ENCODE measurements at places on chromosomes 12 and 14.

DNA sequence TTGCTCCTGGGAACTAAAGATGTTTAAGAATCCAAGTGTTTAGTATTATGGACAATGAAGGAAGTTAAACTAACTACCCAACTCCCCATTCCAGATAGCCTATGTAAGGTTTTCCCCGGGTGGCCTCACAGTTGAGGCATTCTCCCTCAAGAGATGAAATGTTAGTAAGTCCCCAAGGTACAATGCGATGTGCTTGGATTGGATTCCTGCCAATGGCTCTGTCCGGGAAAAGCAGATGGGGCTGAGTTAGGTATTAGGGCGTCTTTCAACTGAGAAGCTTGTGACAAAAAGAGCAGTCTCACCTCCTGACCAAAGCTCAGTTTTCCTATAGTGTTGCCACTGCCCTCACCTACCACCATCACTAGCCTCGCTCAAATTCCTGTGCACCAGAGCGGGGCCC, 64.8 kb upstream of the E2F7 start:
- no peak for DNase-seq

DNA sequence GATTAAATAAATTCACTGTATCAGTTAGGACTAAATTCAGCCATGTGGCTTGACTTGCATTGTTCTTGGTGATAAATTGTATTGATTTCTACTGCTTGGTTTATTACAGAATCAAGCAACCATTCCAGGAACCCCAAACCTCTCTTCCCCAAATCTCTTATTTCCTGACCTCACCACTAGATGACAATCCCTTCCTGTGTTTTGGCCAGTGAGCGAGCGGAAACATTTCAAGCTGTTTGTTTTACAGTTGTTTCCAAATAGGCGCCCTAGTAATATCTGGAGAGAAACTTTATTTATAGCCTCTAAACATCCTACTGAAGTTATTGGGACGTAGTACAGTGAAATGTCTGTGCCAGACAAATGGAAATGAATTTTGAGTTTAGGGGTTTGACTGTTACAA, 161.1 kb downstream of the SNAPC1 start:
- DNase-seq: no peak

DNA sequence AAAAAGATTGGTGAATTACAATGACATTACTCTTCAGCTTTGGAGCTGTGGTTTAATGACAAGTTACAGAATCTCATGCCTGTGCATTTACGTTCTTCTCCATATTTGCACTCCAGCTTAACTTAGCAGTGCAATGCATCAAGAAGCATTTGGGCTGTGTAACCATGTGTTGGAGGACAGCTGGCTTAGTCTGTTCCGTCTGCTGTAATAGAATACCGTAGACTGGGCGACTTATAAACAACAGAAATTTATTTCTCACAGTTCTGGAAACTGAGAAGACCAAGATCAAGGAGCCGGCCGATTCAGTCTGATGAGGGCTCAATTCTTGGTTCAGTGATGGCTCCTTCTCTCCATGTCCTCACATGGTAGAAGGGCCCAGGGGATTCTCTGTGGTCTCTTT, 943.5 kb downstream of the BCL11B start:
- DNase-seq: no peak

DNA sequence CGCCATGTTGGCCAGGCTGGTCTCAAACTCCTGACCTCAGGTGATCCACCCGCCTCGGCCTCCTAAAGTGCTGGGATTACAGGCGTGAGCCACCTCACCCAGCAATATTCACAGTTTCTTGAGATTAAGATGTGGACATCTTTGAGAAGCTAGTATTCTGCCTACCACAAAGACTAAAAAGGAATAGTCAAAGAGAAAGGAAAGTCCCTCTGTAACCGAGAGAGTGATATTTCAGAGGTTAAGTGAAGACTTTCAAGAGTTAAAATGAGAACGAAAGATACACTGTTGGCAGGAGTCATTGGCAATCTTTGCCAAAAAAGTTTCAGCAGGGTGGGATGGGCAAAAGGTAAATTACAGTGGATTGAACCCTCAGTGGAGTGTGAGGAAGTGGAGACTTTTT, 15.6 kb downstream of the DGKA start:
- no peak for DNase-seq

DNA sequence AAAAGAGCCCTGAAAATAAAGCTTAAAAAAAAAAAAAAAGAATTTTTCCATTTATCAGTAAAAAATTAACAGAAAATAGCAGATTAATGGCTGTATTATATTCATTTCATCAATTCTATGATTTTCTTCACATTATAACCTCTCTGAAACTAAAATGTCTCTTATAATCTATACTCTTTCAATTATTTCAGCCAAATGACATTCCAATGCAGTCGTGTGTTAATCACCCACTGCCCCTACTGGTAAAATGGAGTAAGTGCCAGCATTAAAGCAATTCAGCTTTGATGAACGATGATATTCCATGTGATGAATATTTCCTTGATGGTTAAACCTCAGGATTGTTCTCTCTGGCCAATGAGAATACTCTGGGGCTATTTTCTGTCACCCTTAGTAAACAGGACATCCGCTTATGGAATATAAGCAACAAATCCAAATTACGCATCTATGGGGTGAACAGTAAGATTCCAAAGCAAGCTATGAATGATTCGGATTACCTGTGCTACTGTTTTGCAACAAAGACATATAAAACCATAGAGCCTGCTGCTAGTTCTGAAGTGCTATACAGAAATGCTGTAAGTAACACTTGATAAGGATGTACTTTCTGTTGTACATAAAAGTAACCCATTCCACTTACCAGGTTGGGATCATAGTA, 20.3 kb upstream of the SYCP3 start:
- peak; percentile 64 for DNase-seq

GRCh38 chr12:21894792-21895595, 46.2 kb downstream of the ABCC9 start:
- DNase-seq: no peak

DNA sequence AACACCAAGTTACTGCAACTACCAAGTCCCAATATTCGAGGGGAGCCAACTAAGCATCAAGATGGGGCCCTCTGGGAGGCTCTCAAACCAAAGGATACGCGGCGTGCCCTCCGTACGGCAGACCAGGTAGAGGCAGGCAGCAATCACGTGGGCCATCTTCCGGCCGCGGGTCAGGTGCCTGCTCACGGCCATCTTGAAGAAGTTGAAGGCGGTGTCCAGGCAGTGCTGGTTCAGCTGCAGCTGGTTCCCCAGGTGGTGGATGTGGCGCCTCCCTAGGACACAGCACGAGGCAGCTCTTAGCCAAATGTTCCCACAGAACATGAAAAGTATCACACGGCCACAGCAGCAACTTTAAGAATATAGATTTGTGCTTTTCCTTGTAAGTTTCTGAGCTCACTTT, 24.3 kb downstream of the BTBD6 start:
- no peak for DNase-seq

DNA sequence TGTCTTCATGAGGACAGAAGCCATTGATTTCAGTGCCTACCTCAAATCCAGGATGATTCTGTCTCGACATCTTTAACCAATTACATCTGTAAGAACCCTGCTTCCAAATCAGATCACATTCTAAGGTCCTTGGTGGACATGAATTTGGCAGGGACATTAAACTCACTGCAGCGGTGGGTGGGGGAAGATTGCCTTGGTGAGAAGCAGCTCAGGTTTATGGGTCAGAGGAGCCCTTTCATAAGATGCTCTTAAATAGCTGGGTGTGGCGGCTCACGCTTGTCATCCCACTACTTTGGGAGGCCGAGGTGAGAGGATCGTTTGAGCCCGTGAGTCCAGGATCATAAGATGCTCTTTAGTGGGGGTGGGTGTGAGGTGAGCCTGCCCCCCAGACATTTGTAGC, 42.9 kb downstream of the ELK3 start:
- no peak for DNase-seq

GRCh38 chr12:119870457-119870856, 6.7 kb downstream of the CIT start:
- peak; percentile 54 for DNase-seq

GRCh38 chr12:5593086-5593485, 161.2 kb downstream of the NTF3 start:
- no peak for DNase-seq

- DNase-seq: no peak
These were observed 6.1 kb downstream of the NT5DC3 start for GRCh38 chr12:103834942-103835341.

GRCh38 chr12:57518920-57519795, 1.2 kb downstream of the DDIT3 start:
- DNase-seq: peak; percentile 51

- DNase-seq: peak; percentile 61
These were observed 72.9 kb downstream of the TRAFD1 start for GRCh38 chr12:112198120-112198733.

GRCh38 chr12:41888285-41888684, 256.4 kb downstream of the GXYLT1 start:
- no peak for DNase-seq

DNA sequence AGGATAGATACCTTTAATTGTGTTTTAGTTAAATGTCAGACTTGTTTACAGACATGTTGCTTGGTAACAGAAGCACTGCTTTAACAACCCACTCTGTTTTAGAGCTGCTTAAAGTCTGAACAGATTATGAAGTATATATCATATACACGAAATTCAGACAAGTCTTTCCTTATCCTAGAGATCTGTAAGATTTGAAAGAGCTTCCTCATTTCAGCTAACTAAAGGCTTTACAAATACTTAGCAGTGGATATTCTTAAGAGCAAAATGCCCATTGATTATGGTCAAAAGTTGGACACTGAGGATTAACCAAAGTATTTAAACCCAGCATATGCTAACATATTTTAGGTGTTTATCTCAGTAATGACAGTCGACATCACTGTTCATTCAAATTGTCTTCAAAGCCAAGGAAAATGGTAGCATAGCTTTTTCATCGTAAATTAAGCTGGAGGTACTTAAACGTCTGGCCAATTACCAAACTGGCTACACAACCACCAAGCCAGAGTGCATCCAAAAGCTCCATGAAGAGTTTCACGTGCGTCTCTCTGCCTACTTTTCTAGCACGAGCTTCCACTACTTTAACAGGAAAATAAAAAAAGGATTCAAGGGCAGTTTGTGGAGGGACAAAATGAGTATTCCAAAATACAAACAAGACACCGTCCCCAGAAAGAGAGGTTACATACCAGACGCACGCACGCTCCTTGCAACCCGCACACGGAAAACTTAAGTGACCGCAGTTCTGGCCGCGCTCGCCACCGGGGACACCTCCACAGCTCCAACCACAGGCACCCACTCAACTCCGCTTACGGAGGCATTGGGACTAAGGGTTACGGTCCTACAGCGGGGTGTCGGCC, 565 bp downstream of the CEP83 start:
- peak; percentile 15 for DNase-seq

DNA sequence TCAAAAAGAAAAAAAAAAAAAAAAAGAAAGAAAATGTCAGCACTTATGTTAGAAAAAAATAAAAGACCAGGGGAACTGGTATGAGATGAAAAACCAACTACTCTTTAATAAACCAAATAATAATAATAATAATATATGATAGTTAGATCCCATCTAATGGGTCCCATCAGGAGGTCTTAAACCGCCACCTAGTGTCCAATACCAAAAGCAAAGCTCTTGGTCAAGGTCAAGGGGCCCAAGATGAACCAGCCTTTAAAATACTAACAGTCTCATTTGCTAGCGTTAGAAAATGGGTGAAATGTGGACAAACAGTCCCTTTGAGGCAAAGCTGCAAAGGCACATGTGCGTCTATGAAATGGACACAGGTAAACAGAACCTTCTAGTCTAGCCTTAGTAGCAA, 12.3 kb downstream of the BRAP start:
- DNase-seq: peak; percentile 40

DNA sequence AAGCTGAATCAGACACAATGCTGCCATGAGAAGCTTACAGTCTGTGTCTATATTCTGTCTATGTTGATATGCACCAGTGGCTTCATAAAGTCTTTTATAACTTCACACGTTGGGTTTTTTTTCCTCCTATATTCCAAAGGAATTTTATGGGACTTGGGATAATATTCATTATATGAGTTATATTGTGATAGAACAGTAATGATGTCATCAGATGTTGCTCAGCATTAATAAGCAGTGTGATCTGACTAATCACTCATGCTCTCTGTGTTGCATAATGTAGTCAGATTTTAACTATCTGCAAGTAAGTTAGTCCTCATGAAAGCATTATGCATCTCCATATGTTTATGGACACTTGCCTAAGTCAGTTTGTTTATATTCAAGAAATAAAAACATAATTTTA, 159.6 kb downstream of the PLCZ1 start:
- no peak for DNase-seq

GRCh38 chr14:22588526-22589095, 413 bp downstream of the DAD1 start:
- DNase-seq: no peak

DNA sequence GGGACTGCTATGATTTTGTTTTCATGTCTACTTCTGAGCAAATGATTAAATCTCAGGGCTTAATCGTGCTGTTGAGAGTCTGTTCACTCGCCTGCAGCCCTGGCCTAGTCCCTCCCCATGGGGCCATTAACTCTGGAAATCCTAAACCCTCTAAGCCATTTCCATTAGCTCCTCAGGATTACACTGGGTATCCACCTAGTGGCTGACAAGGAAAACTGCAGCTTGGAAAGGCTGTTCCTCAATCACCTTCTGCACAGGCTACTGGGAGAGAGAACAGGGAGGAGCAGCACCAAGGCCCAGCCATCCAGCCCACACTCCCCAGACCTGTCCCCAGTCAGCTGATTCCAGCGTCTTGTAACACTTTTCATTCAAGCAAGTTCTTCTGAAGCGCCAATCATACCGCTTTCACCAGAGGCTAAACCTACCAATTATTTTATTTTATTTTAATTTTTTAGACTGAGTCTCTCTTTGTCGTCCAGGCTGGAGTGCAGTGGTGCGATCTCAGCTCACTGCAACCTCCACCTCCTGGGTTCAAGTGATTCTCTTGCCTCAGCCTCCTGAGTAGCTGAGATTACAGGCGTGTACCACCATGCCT, 48.7 kb downstream of the NEUROD4 start:
- peak; percentile 64 for DNase-seq

DNA sequence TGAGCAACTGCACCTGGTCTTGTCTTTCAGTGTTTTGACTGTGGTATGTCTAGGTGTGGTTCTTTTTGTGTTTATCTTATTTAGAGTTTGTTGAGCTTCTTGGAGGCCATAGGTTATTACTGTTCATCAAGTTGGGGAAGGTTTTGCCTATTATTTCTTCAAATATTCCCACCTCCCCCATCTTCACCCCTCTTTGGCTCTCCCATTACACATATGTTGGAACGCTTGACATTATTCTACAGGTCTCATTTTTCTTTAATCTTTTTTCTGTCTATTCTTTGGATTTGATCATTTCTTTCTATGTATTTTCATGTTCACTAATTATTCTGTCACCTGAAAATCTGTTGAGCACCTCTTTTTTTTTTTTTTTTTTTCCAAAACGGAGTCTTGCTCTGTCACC, 16.2 kb downstream of the MAPKAPK5 start:
- no peak for DNase-seq

DNA sequence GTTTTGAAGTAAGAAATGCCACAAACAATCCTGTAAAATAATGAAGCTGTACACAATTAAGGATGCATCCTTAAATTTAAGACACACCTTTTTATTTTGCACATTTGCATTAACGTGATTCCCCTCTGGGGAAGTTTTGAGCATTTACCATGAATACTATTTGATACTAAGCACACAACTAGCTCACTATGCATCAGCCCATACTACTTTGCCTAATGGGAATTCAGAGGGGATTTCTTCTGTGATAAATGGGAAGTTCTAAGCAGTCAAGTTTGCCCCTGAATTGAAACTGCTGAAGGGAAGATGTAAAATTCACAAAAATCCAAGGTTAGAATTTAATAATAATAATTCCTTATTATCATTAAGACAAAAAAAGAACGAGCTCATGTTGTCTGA, 27.4 kb downstream of the SINHCAF start:
- no peak for DNase-seq
